A375 (cell line): ENCODE measurements at places on chromosomes 11 and 22. TPM values are rescaled to one million over a fixed set of nuclear protein-coding genes. Genes with fewer than 3 reads are reported as not detected.

TRIM49 gene
- 0.08 TPM in 2 replicates for total RNA-seq

RPS6KA4 gene
- 32.4 and 37.5 TPM in 2 replicates for total RNA-seq

RBM14 gene
- 69.1 and 71.7 TPM in 2 replicates for total RNA-seq

RAG1 gene
- total RNA-seq = 0.45 and 0.69 TPM in 2 replicates

ANKRD49 gene
- total RNA-seq = 9.3 and 20.6 TPM in 2 replicates
